Right renal pelvis (tissue), 4 donors: ENCODE measurements at places on chromosomes 7 and 10. TPM values are rescaled to one million over a fixed set of nuclear protein-coding genes. Genes with fewer than 3 reads are reported as not detected.

GRCh38 chr7:117951691-117952280 is 78.5 kb upstream of the CTTNBP2 start:
- DNase-seq: no peak

Gene PLXNA4
- polyA plus RNA-seq: 14.7 TPM

- no peak for DNase-seq
Observed at GRCh38 chr10:93695740-93696139, 6.7 kb downstream of the FRA10AC1 start.

Gene AASS
- polyA plus RNA-seq: 45.2 TPM

GRCh38 chr7:29613100-29613499 is 49.5 kb downstream of the PRR15 start:
- no peak for DNase-seq

Gene AKR1C1
- polyA plus RNA-seq: 10.2 TPM

GRCh38 chr7:20164425-20165145 is 52.6 kb downstream of the MACC1 start:
- DNase-seq: no peak

DNA sequence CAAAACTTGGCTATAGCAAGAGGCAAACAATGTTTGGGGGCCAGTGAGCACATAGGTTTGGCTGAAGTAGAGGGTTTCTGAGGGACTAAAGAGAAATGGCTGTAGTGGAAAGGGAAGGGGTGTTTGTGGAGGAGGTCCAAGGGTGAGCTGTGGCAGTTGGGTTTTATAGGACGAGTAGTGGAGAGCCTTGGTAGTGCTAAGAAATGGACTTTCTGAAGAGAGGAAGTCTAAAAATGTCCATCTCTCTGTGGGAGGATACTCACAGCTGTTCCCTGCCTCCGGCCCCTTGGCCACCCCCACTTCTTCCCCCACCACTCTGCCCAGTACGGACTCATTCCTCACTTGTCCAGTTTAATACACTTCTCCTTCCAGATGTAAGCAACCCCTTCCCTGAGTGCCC is 64.3 kb downstream of the ZNF22 start:
- DNase-seq: no peak

Gene SSC4D
- 4.3 TPM for polyA plus RNA-seq

Gene ACHE
- polyA plus RNA-seq: 7.1 TPM

GRCh38 chr7:157272351-157273207 is 64.2 kb upstream of the DNAJB6 start:
- no peak for DNase-seq

- DNase-seq: no peak
Observed at GRCh38 chr7:155003092-155003375, at the start of gene PAXIP1. Gene PAXIP1, minus strand, starts transcription at chr7:155003124. Its CDS starts 195 bp downstream, at chr7:155002929.

Gene PAX4
- not detected for polyA plus RNA-seq

Gene NPC1L1
- polyA plus RNA-seq: 2.5 TPM

Gene MACC1
- 10.1 TPM for polyA plus RNA-seq

GRCh38 chr7:139876622-139877283 is 47.7 kb downstream of the TBXAS1 start:
- no peak for DNase-seq

DNA sequence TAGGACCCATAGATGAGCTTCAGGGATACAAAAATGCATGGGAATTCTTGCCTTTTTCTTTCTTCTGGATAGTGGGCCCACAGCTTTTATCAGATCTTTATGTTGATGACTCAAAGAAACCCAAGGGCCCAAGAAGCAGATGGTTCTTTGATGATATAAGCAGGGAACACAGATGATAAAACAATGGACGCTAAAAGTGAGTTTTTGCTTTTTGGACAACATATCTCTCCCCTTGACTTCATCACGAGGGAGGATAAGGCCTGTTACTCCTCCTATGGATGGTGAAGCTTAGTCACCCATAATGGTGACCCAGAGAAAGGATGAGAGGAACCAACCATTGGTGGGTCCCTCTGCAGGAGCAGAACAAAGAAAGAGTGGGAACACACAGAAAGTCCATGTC is 6.5 kb upstream of the OGA start:
- DNase-seq: no peak

Gene CPA2
- 0.34 TPM for polyA plus RNA-seq

DNA sequence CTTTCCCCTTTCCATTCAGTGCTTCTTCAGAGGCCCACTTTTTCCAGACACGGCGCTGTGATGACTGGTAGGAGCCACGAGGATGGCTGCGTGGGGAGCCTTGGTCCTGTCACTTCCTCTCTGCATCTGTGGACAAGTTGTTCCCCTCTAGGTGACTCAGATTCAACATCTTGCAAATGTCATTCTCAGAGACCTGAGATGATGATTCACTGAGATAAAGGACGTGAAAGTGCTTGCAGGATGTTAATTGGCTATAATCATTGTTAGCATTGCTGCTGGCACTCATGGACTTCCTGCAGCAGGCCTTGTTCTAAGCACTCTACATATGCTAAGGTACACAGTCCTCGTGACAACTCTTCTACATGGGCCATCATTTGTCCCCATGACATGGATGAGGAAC is 489.8 kb upstream of the ZMIZ1 start:
- no peak for DNase-seq

GRCh38 chr7:12719141-12719919 is 31.9 kb downstream of the ARL4A start:
- no peak for DNase-seq

Gene SPDYE11
- polyA plus RNA-seq: 0.29 TPM

Gene NSMCE4A
- polyA plus RNA-seq: 74.5 TPM

- no peak for DNase-seq
Observed at GRCh38 chr7:111508387-111508786, 53.9 kb downstream of the IMMP2L start.

GRCh38 chr7:106424476-106425016 is 139.8 kb upstream of the NAMPT start:
- DNase-seq: no peak

Gene ABHD11
- 30.0 TPM for polyA plus RNA-seq

DNA sequence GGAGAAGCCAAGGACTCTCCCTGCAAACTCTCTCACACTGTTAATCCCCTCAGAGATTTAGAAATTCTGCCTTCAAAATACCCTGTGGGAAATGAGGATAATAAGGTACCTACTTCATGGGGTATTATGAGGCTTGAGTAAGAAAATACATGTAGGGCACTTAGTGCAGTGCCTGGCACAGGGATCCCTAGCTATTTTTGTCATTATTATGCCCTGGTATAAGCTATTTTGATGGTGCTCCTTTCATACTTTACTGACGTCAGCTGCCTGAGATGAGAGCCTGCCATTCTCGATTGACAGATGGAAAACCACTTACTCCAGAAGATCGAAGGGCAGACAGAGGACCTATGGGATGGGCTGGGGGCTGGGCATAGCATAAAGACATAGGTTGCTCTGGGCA is 30.1 kb downstream of the MKX start:
- DNase-seq: no peak

Gene AGBL3
- polyA plus RNA-seq: 11.0 TPM

DNA sequence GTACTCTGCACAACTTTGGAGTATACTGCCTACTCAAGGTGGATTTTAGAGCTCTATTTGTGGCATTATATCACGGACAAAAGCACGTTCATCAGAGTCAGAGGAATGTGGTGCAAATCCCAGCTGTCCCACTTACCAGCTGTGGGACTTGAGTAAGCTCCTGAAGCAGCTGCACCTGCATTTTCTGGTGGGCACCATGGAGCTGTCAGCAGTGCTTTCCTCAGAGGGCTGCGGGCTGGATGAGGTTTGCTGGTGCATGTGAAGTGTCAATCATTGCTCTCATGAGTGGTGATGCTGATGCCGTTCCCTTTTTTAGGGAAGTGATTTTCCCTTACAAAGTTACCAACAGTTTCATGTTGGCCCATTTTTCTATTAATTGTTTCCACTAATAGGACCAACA is 53.4 kb downstream of the EGFR start:
- no peak for DNase-seq

DNA sequence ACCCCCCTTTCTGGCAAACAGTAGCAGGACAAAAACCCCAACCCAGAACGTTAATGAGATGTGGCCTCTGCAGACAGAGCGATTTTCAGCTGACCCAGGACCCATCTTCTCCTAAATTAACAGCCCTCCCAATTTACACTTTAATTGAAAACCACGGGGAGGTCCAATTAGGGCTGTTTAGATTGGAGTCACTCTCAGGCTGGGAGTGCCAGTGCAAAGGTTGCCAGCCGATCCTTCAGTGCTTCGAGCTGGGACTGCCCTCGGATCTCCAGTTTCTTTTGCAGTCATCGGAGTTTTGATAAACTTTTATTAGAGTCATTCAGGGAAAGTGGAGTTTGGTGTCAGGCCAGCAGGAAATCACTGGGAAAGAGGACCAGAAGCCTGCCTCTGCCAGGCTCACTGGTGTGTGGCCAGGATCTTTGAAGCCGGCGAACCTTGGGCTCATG is 108.0 kb downstream of the DOCK1 start:
- peak; percentile 33 for DNase-seq

- no peak for DNase-seq
Observed at GRCh38 chr7:155829796-155830470, 17.7 kb upstream of the SHH start.

Gene GBX1
- 0.24 TPM for polyA plus RNA-seq

Gene AKR1C4
- polyA plus RNA-seq: not detected

Gene AGR2
- 61.9 TPM for polyA plus RNA-seq

DNA sequence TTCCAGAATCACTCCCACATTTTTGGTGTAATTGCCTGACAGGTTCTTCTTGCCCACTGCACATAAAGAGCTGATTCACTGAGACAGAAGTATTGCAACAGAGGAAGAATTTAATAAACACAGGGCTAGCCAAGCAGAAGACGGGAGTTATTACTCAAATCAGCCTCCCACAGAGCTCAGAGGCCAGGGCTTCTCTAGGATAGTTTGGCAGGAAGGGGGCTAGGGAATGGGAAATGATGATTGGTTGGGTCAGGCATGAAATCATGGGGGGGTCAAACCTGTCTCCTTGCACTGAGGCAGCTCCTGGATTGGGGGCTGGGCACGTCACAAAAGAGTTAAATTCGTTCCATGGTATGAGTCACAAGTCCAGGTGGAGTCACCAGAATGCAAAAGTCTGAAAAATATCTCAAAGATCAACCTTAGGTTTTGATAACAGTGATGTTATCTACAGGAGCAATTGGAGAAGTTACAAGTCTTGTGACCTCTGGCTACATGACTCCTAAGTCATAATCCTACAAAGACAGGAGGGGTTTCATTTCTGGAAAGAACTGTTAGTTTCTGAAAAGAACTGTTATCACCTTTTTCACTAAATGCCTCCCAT is 30.2 kb upstream of the ERCC6 start:
- DNase-seq: no peak

Gene EBLN1
- polyA plus RNA-seq: 0.17 TPM

- DNase-seq: no peak
Observed at GRCh38 chr10:22268503-22268902, 47.7 kb upstream of the COMMD3 start.

Gene DDC
- polyA plus RNA-seq: 83.6 TPM
